ENCODE measurements at places on chromosomes 2 and 18.
A peak's percentile ranks its signal among the peaks of the same experiment; 100 is the strongest.

DNA sequence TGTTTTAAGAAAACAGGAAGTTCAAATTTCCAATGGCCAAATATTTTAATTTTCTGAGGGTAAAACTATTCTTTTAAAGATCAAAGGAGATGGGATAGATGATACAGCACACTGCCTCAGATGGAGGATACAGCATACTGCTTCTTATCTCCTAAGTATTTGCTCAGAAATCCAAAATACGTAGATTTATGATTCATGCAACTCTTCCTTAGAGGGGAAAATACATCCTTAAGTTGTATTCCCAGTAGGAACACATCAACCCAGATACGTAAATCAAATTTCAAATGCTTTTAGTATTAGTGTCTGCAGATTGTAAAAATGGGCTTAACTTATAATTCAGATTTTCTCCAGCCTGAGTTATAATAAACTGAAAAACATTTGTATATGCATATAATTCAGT lies 235.2 kb downstream of the ZNF385B start:
- DNase-seq = no peak

GRCh38 chr2:174597009-174597344 lies 627 bp downstream of the WIPF1 start:
- no peak for DNase-seq

GRCh38 chr2:65275141-65275915 lies 47.7 kb downstream of the ACTR2 start:
- no peak for DNase-seq

GRCh38 chr2:143142598-143142997 lies 13.4 kb downstream of the ARHGAP15 start:
- DNase-seq = no peak

DNA sequence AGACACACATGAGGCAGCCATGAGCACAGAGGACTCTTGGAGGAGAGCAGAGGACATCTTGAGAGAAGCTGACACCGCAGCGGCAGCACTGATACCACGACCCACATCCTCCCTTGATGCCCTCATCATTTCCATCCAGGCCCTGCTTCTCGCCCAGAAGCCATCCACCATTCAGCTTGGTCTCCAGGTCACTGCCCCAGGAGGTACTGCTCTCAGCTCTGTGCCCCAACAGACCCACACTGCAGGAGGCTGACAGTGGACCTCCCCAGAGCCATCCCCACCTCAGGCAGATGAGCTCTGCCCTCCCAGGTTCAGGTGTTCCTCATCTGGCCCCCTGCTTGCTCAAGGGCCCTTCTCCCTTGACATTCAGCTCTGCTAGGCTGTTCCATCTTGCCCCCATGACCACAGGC lies 74.9 kb downstream of the ACKR3 start:
- peak; percentile 34 for DNase-seq

GRCh38 chr2:222577341-222577740 lies 78.6 kb downstream of the FARSB start:
- DNase-seq = no peak
